ENCODE measurements at places on chromosomes 1 and 21. TPM values are rescaled to one million over a fixed set of nuclear protein-coding genes. Genes with fewer than 3 reads are reported as not detected.

LAPTM5 gene
- 33.4 TPM for total RNA-seq

DNA sequence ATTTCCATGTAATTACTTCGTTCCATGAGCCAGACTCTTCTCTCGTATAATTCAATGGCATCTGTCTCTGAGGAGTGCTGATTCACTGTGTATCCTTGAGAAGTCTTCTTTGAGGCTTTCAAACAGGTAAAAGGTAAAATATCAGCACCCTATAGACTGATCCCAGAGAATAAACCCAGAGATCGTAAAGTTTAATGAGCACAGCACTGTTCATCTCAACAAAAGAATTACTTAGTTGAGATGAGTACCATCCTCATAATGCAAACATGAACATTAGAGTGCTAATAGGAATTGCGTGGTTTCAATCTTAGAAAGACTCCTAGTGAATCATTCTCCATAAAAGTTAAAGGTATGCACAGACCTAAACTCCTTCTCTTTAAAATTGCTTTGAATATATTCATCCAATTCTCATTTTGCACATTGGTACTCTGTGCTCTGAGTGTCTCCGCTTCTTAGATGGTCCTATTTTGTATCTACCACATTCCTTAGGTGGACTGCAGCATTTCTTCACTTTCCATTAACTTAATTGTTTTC, 97.2 kb downstream of the TBX15 start:
- peaks cover 11% of the 10 kb centered on the region for H3K36me3 ChIP-seq
- H3K27ac ChIP-seq: no peak overlapping the region
- DNase-seq: no peak

DNA sequence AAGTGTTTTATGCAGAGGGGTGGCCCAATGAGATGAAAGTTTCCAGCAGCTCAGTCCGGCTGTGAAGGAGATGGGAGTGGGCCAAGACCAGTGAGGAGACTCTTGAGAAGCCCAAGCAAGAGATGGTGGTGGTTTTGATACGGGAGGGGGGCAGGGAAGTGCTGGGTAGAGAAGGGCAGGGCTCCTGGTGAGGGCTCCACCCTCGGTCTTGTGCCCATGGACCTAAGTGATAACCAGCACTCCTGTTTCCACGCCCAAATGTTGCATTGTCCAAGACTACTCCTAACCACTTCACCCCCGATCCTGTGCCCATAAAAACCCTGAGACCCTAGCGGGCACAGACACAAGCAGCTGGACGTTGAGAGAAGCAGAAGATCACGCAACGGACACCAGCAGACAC, 140.9 kb downstream of the MIS18A start:
- H3K4me1 ChIP-seq: no peaks in the 10 kb centered on the region
- no peak for DNase-seq
- no peak overlapping the region for H3K4me3 ChIP-seq

TMPRSS3 gene
- total RNA-seq: 0.68 TPM
